Stimulated activated CD4-positive, alpha-beta T cell treated with anti-CD3 and anti-CD28 coated beads, Interleukin-12 subunit alpha, Interleukin-12 subunit beta, amount 100 ng/mL, for 48 hours (primary cell): ENCODE measurements at places on chromosomes 6 and 20.

GRCh38 chr6:30879684-30880427 is 4.5 kb upstream of the DDR1 start:
- DNase-seq = no peak

- no peak for DNase-seq
These were observed 19.2 kb downstream of the PHACTR3 start for GRCh38 chr20:59623583-59623982.

- DNase-seq = no peak
These were observed 11.6 kb downstream of the SOX4 start for GRCh38 chr6:21605166-21605565.

DNA sequence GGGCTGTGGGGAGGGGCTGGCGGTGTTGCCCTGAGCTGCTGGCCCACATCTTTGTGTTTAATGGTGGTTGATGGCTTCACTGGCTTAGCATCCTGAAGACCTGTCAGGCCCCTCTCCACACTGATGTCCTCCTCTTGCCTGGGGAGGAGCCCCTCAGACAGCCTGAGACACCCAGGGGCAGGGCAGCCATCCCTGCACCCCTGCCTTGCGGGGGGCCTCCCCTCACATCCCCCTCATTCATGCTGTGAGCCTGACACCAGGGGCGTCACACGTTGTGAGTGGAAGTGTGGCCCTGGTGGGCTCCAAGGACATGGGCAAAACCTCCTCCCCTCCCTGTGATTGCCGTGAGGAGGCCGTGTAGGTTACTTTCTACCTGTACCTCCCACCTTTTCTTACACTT is 152.7 kb downstream of the DTNBP1 start:
- DNase-seq = no peak

DNA sequence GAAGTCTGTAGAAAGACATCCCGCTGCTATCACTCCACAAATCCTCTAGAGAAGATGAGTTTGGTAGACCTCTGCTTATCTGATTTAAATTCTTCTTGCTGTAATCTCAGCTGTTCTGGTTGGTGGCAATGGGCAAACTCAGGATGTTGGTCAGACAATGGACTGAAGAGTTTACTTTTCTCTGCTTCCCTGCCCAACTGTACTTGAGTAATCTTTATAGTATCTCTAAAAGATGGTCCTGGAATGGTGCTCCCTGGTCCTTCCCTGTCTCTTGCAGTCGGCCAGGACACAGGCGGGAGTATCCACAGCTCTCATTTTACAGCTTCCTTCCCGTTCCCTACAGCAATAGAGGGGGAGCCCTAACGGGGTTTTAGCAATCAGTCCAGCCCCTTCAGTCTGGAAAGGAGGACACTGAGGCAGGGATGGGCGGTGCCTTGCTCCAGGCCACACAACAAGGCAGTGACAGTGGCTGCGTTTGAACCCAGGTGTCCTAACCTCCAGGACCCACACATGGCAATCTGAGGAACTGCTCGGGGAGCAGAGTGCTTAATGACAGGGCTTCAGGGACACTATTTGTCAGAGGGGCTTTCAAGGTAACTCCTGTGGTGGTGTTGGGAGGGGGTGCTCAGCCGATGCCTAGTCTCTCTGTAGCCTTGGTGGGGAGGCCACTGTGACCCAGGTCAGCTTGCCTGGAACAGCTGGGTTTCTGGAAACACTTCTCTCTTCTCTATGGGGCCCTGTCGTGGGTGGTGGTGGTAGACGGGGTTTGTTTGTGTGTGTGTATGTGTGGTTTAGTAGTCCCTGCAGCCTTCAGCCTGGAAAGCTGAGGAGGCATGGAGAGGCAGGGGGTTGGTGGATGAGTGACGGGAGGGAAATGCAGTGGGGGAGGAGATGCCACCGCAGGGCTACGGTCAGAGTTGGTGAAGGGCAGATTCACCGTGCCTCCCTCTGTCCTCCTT is 9.5 kb upstream of the VEGFA start:
- DNase-seq = no peak
